Esophagus squamous epithelium (tissue), 5 donors: ENCODE measurements at places on chromosomes 2 and 18. TPM values are rescaled to one million over a fixed set of nuclear protein-coding genes. Genes with fewer than 3 reads are reported as not detected.

The GKN1 gene
- not detected for total RNA-seq

The FAM110C gene
- total RNA-seq, result 48.3 TPM

The LYPD1 gene
- 0.15 TPM for total RNA-seq

The PKDCC gene
- total RNA-seq, result 0.53 TPM

The EVA1A gene
- 0.26 TPM for total RNA-seq

The EPB41L3 gene
- total RNA-seq, result 34.1 TPM

The LYPD6 gene
- total RNA-seq, result 0.76 TPM
